ENCODE measurements at places on chromosomes 2 and 18.

DNA sequence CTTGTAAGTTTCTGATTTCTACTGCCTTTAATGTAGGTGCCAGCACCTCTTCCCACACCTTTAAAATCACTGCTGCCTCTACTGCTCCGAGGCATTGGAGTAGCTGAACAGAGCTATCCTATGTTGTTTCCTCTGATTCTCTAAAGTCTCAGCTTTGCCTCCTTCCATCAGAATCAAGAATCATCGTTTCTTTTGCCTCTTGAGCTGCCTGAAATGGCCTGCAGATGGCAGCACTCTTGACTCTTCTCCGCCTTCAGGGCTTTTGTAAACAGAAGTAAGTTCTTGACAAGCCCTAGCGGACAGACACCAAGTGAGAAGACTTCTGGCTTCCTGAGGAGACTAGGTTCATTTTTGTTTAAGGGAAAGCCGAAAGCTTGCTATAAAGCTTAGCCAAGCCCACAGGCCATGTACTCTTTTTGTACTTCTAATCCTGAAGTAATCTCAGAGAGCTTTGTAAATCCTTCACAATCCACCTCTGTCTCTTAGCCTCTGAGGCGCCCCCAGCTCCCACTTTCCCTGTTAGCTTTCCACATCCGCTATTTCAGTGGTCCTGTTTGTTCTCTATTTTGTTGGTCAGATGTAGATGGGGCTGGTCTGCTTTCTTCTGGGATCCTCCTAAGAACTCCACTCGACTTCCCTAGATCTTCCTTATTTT, 48.4 kb downstream of the GTF3C3 start:
- DNase-seq, result peak; percentile 44

- no peak for DNase-seq
These were observed 21.5 kb upstream of the ALKAL2 start for GRCh38 chr2:309148-309953.

GRCh38 chr2:221490506-221491060, 81.5 kb downstream of the EPHA4 start:
- DNase-seq, result no peak

- no peak for DNase-seq
These were observed 60.0 kb downstream of the NXPH2 start for GRCh38 chr2:138720035-138720838.

DNA sequence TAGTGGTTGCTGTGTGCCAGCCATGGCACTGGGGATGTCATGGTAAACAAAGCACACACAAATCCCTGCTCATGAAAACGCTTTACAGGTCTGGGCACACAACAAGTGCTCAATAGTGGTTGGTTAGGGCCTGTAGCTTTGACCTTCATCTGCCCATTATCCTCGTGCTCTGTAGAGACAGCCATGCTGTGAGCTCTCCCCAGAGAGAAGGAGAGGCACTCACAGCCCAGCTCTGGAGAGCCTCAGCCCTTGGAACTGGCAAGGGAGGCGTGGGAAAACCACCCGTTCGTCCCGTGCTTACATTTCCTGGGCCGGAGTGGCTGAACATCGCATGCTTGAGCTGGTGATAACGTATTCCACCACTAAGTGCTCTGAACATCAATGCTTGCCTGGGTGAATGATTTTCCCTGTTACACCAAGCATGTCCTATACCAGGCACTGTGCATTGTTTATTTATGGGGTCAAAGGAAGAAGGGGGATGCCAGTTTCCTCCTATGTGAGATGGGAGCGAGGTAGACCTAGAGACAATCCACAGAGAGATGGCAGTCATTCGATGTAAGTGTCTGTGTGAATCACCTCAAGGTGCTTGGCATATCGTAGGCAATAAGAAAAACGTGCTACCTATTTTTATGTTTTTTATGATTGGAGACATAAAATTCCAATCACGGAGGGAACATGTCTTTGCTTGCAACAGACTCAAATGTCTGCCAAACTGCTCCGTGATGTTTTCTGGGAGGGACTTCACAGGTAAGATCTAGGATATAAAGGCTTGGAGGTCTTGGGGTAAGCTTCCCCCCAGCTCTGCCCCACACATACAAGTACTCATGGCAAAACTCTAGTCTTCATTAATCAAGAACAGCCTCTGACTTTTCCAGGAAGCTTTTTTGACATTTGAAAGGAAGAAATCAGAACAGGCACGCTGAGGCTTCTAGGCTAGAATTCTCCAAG, 75.5 kb downstream of the DDX1 start:
- DNase-seq, result no peak

- DNase-seq, result no peak
These were observed 98.6 kb downstream of the RAPH1 start for GRCh38 chr2:203436496-203436895.

DNA sequence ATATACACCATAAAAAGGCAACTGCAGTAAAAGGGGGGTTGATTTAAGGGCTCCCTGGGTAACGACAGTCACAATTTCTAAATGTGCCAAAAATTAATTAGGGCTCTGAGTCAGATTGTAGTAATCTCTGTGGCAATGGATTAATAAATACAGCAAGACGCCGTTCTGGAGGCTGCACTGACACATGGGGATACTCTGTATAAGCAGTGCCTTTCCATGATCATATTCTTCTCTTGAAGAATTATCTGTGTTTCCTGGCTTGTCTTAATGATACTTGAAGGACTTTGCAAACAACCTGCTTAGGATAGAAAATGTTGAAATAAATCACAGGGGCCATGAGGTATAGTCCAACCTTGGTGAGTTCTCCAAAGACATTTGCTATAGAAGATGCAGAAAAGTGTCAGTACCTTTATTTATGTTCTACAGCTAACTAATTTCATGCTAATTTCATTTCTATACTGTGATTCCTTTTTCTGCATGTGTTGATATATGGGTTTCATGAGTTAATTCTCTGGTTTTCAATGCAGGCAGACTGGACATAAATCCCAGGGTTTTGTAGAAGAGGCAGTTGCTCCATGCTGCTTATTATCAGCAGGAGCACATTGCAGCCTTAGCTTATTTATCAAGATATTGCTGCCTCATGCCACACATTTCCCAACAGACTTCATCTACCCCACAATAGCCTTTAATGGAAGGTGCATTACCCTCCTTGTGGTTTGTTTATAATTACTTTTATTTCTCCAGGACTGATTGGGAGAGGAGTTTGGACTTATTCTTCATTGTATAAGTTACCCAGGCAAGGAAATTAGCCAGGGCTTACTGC, 54.8 kb downstream of the HNMT start:
- DNase-seq, result no peak

GRCh38 chr18:55494899-55495298, 93.1 kb downstream of the TCF4 start:
- no peak for DNase-seq

- no peak for DNase-seq
These were observed 124.6 kb downstream of the TFCP2L1 start for GRCh38 chr2:121160366-121160765.

GRCh38 chr2:11777066-11777782, 30.8 kb downstream of the LPIN1 start:
- no peak for DNase-seq

- DNase-seq, result no peak
These were observed 7.5 kb upstream of the MTA3 start for GRCh38 chr2:42560899-42561298.

DNA sequence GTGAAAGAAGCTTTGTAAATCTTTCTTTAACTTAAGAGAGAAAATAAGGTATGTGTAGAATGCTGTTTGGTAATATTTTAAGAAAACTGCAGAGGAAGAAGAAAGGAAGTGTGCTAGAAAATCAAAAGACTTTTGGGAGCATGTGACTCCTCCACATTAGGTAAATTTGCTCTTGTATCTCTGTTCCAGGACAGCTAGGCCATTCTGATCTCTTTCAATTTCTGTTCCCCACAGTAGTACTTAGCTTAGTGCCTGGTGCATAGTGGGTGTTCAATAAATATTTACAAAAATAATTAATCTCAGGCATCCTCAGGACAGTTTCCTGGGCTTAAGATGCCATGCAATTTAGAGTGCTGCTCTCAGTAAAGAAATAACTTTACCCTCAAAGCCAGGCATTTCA, 105.0 kb downstream of the GPD2 start:
- no peak for DNase-seq

DNA sequence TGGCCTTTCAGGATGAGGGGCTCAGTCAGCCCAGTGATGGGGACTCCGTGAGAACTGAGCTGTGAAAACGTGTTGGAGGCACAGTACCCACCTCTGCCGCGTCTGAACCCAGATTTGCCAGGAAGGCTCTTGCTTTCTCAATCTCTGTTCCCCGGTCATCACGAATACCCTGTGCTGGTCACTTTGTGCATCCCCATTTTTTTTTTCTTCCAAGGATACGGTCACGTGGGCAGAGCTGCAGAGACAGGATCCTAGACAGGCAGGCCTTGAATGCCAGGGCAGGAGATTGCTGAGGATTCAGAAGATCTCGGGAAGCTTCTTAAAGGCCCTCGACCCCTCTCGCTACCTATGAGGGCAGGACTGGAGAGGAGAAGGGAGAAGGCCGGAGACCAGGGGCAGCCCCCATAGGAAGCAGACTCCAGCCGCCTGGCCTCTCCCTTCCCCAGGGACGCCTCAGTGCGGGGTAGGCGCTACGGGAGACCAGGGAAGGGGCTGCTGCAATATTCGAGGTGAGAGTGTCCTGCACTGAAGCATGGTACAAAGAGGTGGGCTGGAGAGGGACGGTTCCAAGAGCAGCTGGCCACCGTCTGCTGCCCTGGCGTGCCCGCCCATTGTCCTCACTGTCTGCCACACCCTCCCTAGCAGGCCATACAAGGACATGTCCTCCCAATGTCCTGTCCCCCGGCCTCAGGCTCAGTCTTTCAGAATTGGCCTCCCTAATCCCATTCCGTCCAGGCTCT, 29.0 kb upstream of the TAF1B start:
- DNase-seq, result no peak

DNA sequence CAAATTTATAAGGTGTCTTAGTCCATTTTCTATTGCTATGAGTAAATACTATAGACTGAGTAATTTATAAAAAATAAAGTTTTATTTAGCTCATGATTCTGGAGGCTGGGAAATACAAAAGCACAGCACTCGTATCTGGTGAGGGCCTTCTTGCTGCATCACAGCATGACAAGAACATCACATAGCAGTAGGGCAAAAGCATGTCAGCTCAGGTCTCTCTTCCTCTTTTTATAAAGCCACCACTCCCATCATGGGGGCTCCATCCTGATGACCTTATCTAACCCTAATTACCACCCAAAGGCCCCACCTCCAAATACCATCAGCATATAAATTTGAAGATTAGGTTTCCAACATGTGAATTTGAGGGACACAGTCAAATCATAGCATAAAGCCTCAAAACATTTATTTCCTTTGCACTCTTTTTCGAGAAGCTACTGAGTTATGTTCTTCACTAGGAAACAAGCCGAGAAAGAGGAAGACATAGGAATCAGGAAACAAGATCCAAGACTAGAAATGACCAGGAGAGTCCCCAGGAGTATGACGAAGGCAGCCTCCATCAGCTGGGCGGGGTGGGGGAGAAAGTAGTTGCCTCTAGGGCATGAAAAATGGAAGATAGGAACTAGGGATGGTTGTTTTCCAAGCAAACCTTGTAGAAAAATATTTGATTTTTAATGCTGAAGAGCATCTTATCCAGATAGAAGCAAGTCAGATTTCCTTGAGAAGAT, 24.1 kb upstream of the NABP1 start:
- no peak for DNase-seq

DNA sequence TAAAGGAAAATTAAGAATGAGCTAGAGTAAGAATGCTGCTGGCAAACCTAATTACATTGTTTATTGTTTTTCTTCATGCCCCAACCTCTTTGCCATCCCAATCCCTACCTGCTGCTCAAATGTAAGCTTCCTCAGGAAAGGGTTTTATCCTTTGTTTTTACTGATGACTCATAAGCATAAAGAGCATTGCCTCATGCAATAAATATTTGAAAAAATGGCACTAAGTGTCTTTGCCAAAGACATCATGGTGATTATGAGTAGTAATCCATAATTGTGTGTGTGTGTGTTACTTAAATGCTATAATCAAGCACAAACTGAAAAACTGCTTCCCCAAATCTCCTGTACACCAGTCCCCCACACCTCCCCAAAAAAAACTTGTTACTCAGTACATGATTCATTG, 53.4 kb downstream of the DNER start:
- no peak for DNase-seq

DNA sequence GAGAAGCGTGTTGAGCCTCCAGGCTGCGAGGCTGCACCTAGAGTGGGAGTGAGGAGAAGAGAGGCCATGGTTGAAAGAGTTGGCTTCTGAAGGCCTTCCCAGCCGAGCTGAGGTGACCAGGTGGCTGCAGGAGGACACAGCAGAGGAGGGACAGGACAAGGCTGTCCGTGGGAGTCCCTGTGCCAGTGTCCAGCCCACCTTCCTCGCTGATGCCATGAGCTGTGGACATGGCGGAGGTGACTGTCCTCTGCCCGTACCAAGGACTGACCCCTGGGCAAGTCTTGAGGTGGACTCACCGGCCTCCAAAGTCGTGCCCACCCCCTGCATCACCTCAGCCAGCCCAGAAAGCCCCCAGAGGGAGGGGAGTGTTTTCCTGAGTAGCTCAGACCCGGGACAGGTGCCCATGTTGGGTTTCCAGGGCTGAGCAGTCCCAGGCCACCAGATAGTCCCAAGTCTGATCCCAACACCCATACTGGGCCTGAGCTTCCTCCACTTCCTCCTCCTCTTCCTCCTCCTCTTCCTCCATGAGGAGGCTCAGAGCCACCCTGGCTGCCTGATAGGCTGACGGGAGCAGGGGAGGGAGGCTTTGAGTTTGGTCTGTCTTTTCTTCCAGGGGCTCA, 43.0 kb upstream of the FOSL2 start:
- no peak for DNase-seq

- no peak for DNase-seq
These were observed 50.8 kb downstream of the WIPF1 start for GRCh38 chr2:174546519-174547506.

GRCh38 chr2:33503002-33503401, 26.6 kb downstream of the RASGRP3 start:
- DNase-seq, result no peak

GRCh38 chr2:97750017-97750416, 36.6 kb downstream of the ZAP70 start:
- no peak for DNase-seq

DNA sequence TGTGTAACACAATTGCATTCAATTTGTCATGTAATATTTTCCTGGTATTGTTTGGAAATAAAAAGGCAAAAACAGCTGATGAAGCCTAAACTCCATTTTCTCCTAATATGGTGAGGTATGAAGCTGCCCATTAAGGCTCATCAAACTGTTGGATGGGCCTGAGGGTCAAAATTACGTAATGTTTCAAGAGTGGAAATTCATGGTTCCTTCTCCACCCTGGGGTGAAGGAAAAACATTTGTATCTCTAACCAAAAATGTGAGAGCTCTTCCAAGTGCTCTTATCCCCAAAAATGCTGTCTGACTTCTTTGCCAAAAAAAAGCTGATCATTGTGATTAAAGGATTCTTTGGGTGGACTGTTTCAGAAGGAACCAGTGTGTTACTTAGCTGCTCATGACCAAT, 91.8 kb downstream of the ARHGAP28 start:
- DNase-seq, result no peak

GRCh38 chr2:15776629-15776919, 163.8 kb upstream of the MYCN start:
- no peak for DNase-seq

GRCh38 chr18:46755315-46756024, 1.4 kb downstream of the ST8SIA5 start:
- no peak for DNase-seq

Data from AG04450 (cell line).